ENCODE measurements at places on chromosomes 6 and 20. TPM values are rescaled to one million over a fixed set of nuclear protein-coding genes. Genes with fewer than 3 reads are reported as not detected.

DNA sequence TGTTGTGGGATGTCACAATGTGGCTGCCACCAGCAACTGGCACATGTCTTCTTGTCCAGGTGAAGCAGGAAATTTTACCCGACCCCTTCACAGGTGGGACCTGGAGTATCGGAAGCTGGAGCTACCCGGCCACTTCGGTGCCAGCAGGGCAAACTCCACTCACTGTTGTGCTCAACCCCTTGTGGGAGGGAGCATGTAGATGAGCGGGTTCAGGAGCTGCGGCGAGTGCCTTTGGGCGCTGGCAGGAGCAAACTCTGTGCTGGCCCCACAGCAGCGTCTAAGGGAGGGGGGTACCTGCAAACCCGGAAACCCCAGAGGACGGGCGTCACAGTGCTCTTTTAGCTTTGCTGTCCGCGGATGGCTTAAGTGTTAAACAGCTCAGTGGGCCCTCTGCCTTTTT lies 20.7 kb upstream of the SULF2 start:
- DNase-seq: no peak

Gene ZNF165
- 1.3 TPM for total RNA-seq

Gene PSORS1C1
- total RNA-seq: 5.9 TPM

DNA sequence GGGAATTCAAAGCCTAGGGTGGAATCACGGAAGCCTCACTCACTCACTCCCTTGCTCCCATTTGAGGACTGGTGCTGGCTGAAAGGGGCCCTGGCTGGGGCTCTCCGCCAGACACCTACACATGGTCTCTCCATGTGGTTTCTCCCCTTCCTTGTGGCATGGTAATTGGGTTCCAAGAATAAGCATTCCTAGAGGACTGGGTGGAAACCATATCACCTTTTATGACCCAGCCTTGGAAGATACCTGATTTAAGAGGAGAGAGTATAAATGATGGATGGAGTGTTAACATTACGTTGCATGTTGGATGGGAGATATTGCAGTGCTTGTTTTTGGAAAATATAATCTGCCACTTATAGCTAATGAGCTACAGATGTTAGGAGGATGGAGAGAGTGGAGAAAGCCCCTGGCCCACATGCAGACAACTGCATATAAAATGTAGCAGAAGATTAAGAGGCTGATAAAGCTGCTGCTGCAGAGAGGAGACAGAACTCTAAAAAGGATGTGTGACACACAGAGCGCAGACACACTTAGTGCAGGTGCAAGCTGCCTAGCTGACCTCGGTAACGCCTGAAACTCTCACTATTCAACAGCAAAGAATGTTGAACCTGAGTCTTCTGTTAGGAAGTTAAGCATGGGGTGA lies 23.3 kb upstream of the CDKN1A start:
- DNase-seq: peak; percentile 22

- no peak for DNase-seq
Observed at GRCh38 chr6:163369141-163369540, 45.4 kb upstream of the QKI start.

GRCh38 chr6:19477563-19477962 lies 359.6 kb upstream of the ID4 start:
- no peak for DNase-seq

- no peak for DNase-seq
Observed at GRCh38 chr20:51978070-51978501, 175.8 kb upstream of the SALL4 start.

DNA sequence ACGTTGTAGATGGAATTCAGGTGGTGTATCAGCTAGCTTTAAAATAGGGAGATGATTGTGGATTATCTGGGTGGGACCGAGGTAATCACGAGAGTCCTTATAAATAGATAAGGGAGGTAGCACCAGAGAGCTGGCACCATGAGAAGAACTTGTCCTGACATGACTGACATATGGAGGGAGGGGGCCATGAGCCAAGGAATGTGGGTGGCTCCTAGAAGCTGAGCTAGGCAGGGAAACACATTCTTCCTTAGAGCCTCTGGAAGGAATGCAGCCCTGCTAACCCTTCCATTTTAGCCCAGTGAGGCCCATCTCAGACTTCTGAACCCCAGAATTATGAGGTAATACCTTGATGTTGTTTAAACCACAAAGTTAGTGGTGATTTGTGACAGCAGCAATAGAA lies 321.1 kb upstream of the SULF2 start:
- DNase-seq: no peak

DNA sequence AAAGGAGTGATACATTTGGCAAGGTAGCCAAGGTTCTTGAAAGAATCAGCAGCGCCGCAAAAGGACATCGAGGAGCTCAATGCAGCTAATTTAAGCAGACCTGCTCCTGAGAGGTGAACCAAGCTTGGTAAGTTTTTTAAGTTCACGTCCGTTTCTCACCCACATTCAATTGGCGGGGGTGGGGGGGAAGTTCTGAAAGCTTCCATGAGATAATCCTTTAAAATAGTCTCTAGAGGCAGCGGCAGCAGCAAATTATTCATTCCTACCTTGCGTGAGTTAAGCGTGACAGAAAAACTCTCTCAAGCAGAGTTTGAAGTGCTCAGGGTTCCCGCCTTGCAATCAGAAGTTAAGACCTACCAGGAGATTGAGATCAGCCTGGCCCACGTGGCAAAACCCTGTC lies 97.3 kb upstream of the NHSL1 start:
- DNase-seq: no peak

DNA sequence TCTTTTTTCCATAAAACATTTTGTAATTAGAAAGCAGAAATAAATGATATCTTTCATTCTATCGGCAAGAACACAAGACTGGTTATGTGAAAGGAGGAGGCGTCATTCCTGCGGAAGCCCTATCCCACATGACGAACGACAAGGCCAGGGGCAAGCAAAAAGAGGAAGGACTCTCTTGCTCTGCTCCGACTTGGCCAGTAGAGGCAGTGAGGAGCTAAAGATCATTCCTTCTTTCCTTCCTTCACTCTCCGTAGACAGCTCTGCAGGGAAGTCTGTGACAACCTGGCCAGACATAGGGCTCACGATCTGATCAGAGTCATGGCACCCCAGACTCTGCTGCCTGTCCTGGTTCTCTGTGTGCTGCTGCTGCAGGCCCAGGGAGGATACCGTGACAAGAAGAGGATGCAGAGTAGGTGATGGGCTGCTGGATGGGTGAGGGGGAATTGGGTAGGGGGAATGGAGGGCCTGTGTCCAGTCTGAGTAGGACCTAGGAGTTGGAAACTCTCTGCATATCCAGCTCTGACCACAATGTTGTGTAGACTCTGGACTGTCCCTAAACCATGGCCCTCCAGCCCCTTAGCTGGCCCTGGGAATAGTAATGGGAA lies at the start of gene WFDC10A:
Gene WFDC10A (plus strand): TSS at position 244 of the 605 bp plus-strand sequence. CDS start 75 bp downstream, at position 319.
- peak; percentile 2 for DNase-seq

DNA sequence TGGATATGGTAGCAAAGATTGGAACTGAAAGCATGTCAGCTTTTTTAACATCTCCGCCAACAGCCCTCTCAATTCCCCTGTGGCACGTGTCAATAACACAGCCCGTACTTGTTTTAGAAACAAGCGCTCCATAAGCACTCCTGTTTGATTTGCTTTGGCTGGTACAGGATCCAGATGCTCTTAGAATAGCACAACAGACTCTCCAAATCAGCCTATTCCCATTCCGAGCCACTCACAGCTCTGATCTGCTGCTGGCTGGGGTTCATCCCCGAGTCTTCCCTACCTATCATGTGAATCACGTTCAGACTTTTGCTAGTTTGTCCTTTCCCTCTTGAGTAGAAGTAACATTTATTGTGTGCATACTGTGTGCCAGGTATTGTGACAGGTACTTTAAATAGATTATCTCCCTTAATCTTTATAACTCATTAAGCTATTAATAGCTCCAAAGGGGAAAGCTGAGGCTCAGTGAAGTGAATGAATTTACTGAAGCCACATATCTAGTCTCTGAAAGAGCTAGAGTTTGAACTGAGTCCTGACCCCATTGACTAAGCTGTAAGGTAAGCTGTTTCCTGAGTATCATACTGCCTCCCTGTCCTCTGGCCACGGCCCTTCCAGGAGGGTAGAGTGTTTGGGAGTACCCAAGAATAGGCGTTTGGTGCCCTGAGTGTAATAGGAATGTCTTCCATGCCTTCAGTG lies 46.7 kb downstream of the RALY start:
- no peak for DNase-seq

Gene PPDPF
- 30.8 TPM for total RNA-seq

DNA sequence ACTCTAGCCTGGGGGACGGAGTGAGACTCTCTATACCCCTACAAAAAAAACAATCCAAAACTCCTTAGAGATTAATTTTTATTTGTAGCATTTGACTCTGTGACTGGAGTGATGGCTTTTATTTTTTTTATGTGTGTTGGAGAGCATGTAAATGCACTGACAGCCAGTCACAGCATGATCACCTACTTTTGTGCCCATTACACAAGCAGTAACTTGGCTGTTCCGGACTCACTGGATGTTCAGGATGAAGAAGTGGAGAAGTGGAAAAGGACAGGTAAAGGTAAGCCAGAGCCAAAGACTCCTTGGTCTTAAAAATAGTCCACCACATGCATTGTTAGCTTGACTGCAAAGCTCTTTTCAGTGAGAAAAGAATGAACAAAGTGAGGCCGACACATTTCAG lies 222.6 kb downstream of the FOXC1 start:
- no peak for DNase-seq

Gene BEND6
- 5.6 TPM for total RNA-seq
